ENCODE measurements at places on chromosomes 11 and 22.
A peak's percentile ranks its signal among the peaks of the same experiment; 100 is the strongest.

GRCh38 chr11:125341676-125342075 lies 154.4 kb downstream of the FEZ1 start:
- DNase-seq = no peak

DNA sequence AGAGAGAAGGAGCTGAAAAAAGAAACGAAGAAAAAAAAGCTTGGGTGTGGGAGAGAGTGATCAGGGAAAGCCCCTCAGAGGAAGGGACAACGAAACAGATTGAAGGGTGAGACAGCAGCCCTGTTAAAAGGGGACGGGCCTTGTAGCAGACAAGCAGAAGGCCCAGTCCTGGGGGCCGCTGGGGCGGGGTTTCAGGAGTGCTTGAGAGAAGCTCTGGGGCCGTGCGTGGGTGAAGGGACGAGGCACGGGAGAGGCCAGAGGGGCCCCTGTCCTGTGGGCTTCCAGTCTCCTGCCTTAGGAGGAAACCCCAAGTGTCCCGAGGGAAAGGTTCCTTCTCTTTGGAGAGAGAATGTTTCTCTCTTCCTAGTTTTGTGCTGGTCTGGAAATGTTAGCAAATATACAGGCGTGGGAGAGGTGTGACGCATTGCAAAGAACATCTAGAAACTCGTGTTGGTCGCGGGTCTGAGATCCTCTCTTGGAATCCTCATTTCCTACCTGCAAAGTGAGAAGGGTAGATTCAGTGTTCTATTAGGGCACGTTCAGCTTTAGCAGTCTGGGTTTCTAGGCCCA lies 28.6 kb downstream of the ADAMTS15 start:
- DNase-seq = no peak

- no peak for DNase-seq
Measured at GRCh38 chr22:48574776-48575617, 1252.7 kb downstream of the BRD1 start.

GRCh38 chr22:17472932-17473331 lies 90.4 kb upstream of the SLC25A18 start:
- no peak for DNase-seq

DNA sequence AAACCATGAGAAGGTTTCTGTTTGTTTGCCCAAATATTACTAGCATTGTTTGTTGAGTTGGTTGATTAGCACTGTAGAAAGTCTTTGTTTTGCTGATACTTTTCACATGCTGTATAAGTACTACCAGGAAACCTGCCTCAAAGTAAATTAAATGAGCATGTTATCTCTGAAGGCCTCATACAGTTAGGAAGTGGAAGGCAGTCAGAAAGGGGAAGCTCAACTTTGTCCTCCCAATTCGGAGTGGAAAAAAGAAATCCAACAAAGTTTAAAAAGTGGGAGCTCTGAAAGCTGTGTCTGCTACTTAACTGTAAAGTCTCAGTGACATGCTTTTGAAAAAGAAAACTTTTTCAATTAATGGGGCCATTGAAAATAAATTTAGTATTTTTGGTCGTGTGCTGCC lies 188.3 kb upstream of the BLID start:
- DNase-seq = no peak

DNA sequence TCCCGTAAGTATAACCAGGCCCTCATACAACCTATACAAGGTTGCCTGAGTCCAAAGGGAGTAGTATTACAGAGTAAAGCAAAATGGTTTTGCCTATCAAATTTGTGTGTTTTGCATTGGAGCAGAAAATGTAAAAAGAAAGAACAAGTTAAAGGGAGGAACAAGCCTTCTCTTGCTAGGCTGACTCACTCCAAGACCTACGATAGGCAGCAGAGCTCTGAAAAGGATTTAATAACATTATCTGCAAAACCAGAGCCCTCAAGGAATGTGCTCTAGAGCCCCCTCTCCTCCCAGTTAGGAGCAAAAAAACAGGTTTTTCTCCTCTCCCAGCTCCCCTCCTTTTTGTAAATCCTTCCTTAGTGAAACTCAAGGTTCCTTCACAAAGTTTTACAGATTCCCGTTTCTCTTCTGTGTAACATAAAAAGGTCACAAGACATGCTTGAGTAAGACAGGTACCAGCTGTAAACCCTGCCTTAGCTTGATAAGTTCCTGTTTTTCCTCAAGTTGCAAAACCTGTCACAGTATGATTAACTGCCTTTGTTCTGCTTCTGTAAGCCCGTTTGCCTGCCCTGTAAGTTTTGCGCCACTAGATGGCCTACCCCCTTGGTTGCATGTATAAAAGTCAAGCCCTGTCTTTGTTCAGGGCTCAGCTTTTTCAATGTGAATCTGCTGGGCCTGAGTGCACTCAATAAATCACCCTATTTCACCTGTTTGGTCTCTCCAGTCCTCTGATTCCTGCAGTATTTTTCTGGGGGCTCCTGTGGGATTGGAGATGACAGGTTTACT lies 498.2 kb downstream of the KCNA4 start:
- no peak for DNase-seq

GRCh38 chr11:88655196-88655595 lies 317.7 kb upstream of the CTSC start:
- DNase-seq = no peak

GRCh38 chr22:19108807-19109197 lies 13.4 kb downstream of the DGCR2 start:
- no peak for DNase-seq

GRCh38 chr11:85774256-85775101 lies 36.5 kb downstream of the SYTL2 start:
- DNase-seq = no peak

- no peak for DNase-seq
Measured at GRCh38 chr11:44630511-44631210, 65.2 kb downstream of the CD82 start.

DNA sequence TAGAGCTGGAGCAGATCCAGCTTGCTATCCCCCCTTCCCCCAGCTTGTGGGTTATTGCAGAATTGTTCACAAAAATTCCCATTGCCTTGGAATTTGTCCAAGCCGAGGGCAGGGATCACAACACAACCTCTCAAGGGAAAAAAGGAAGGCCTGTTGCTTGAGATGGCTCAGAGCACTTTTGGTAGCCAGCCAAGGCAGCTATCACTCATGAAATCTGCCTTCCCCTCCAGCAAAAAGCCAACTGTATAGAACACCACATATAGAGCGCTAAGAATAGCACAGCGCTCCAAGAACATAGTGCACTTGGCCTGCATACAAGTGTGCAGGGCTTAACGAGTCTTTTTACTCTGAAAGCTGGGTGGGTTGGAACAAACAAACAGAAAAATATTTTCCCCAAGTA lies 46.2 kb downstream of the FAM83F start:
- no peak for DNase-seq

GRCh38 chr11:47950396-47950795 lies 30.0 kb upstream of the PTPRJ start:
- DNase-seq = peak; percentile 32

Measured in activated CD8-positive, alpha-beta memory T cell treated with anti-CD3 and anti-CD28 coated beads for 1 hour (primary cell).